ENCODE measurements at places on chromosomes 5 and 9.
A peak's percentile ranks its signal among the peaks of the same experiment; 100 is the strongest.

DNA sequence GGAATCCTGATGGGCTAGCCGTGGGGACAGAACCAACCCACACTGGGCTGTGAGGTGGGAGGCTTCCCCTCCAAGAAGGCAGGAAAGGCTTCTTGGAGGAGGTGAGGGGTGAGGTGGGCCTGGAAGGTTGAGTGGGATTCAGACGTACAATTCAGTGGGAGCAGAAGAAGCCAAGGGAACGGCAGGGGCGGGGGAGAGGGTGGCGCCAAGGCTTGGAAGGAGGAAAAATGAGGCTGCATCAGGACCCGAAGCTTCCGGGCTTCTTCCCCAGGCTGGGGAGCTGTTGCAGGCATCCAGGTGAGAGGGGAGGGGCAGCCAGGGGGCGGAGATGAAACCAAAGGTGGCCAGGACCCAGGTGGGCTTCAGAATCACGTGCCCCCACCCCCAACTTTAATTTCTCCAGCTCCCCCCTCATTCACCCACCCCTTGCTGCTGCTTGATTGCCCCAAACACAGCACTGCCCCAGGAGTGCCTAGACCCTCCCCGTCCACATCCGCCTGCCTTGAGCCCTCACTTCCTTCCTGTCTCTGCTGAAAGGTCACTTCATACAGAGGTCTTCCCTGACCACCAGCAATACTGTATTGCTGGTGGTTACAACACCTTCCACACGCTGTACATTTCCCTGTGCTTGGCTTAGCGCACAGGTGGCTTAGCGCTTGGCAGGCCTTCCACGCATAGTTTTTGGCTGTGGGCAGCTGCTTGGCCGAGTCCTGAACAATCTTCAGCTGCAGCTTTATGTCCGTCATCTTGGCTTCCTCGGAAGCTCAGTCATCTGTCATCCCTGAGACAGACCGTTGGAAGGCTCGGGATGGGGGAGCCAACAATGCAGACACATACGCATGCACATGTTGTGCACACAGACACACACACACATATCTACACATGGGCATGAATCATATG is 193.5 kb downstream of the RGS3 start:
- no peak for DNase-seq

GRCh38 chr5:17785774-17786173 is 151.5 kb downstream of the TAF11L14 start:
- no peak for DNase-seq

DNA sequence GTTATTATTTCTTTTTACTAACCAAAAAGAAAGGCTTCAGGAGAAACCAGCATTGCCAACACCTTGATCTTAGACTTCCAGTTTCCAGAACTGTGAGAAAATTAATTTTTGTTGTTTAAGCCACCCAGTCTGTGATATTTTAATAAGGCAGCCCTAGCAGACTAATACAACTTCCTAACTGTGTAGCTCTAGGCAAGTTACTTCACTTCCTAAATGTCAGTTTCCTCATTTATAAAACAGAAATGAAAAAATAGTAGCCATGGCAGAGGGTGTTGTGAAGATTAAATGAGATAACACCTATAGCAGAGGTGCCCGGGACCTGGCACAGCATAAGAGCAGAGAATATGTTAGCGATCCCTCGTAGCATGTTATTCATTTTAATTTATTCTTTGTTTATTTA is 66.6 kb upstream of the HAND1 start:
- DNase-seq, result no peak

DNA sequence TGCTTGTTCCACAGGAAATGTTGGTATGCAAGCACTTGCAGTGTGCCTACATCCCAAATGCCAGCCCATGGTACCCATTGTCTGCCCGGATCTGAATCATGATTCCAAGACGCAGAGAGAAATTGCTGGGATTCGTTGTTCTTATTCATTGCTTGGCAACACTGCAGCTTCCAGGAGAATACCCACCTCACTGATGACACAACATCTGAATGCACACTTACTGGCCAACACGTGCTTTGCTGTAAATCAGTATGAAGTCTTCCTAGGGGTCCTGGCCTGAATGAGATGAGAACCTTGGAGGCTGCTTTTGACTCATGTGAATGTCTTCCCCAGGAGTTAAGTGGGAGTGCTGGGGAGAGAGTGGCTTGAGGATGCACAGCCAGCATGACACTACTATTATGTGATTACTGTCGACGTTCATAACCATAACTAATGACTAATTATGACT is 11.6 kb downstream of the SRD5A1 start:
- DNase-seq, result peak; percentile 16

DNA sequence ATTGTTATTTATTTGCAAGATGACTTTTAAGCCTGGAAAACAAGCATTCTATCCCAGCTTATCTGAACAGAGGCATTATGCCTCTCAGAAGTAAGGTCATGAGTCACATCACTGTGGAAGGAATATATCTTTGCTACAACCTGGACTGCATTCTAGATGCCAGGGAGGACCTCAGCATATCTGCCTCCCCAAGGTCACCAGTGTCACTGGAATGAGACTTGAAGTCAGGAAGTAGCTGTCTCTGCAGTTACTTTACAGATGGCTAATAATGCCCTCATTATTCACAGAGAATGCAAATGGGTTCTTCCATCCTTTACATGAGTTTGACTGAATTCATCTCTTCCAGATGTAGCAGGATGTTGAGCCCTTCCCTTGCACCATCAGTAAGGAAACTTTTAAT is 4.4 kb upstream of the FAM13B start:
- no peak for DNase-seq

DNA sequence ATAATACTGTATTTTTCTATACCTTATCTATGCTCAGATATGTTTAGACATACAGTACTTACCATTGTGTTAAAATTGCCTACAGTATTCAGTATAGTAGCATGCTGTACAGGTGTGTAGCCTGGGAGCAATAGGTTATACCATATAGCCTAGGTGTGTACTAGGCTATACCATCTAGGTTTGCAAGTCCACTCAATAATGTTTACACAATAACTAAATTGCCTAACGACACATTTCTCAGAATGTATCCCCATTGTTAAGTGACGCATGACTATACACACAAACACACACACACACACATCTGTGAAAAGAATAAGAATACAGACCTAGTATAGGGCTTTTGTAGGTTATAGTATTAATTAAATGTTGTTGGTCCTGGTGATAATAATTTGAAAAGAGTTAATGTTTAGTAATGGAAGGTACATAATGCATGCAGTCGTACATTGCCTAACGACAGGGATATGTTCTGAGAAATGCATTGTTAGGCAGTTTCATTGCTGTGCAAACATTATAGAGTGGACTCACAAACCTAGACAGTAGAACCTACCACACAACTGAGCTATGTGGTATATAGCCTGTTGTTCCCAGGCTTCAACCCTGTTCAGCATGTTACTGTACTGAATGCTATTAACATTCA is 13.6 kb downstream of the TDRD7 start:
- DNase-seq, result no peak

GRCh38 chr9:3608011-3608410 is 82.2 kb upstream of the RFX3 start:
- no peak for DNase-seq

GRCh38 chr5:469752-470483 is 26.9 kb downstream of the EXOC3 start:
- no peak for DNase-seq

DNA sequence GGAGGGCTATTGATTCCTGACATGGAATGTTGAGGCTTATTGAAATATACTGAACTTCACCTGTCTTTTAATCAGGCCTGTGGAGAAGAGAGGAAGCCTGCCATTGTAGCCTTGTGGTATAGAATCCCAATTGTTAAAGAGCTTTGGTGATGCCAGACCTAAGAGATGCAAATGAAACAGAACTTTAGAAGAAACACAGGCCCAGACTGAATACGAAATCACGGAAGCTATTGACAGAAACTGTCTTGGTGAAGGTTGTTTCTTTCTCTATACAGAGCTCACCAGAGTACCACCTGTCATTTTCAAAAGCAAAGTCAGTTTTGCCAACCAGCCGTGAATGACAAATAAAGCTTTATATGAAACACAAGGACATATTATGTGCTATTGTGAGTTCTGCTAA is 660.3 kb downstream of the ISL1 start:
- DNase-seq, result no peak

DNA sequence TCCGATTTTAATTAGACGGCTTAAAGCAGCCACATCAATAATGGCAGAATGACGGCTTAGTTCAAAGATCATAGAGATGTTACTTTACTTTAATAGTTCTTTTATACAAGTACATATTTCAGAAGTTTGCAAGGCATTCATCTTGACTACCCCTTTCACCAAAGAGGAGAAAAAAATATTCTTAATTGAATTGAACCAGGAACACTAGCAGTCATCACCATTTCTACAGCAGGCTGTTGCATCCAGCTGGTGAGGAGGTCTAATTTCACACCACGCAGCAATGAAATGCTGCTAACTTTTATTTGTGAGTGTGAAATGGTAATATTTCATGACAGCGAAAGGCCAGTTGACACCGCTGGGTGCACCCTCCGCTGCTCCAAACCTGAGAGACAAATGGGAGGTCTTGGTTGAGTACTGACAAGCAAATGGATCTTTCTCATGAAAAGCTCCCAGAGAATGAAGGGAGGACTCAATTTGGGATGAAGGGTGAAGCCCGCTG is 322.2 kb downstream of the GLIS3 start:
- no peak for DNase-seq

DNA sequence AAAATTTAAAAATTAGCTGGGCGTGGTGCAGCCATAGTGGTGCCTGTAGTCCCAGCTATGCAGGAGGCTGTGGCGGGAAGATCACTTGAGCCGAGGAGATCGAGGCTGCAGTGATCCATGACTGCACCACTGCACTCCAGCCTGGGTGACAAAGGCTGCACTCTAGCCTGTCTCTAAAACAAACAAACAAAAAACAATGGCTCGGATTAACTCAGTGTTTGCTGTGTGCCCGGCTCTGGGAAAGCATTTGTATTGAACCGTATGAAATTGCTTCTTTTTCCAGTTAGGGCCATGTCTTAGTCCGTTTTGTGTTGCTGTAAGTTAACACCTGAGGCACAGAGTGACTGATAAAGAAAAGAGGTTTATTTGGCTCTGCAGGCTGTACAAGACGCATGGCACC is 62.6 kb downstream of the CFAP77 start:
- no peak for DNase-seq

DNA sequence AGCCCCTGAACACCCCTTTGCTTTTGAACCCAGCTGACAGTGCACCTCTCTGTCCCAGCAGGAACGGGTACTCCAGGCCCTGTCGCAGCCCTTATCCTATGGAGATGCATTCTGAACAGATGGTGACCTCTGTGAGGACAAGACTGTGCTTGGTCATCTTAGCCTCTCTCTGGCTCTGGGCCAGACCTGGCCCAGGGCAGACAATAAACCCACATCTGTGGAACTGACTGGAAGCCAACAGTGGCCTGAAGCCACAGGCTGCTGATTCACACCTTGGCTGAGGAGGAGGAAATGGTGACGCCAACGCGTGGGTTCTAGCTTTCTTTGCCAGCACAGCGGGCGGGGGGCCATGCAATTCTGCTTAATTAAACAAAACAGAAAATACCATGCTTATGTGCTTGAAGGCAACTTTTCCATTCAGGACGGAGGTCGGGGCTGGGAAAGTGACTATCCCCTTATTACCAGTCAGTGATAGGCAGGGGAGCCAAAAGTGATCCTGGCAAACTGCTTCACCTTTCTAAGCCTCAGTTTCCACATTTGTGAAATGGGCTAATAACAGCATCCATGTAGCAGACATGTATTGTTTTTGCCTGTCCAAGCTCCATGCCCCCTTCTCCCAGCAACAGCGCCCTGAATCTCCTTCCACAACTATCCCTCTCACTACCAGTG is 10.8 kb downstream of the SH3PXD2B start:
- DNase-seq, result peak; percentile 82

DNA sequence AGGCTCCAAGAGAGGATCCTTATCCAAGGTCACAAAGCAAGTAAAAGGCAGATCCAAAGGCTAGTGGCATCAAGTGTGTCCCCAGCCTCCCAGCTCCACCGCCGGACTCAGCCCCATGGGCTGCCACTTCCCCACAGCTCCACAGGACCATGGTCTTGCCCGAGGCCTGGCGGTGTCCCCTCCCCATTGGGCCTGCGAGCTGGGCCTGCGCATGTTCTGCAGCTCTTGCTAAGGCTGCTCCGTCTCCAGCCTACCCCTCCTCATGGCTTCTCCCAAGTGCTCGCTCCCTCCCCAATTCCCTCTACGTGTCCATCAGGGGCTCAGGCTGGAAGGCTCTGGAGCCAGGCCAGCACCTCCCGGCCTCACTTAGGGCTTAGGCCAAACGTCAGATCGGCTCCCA is 29.4 kb downstream of the DBH start:
- DNase-seq, result no peak

GRCh38 chr9:37921168-37921510 is 17.2 kb upstream of the SLC25A51 start:
- no peak for DNase-seq

- DNase-seq, result no peak
These were observed 40.8 kb upstream of the GLRX start for GRCh38 chr5:95863383-95863757.

DNA sequence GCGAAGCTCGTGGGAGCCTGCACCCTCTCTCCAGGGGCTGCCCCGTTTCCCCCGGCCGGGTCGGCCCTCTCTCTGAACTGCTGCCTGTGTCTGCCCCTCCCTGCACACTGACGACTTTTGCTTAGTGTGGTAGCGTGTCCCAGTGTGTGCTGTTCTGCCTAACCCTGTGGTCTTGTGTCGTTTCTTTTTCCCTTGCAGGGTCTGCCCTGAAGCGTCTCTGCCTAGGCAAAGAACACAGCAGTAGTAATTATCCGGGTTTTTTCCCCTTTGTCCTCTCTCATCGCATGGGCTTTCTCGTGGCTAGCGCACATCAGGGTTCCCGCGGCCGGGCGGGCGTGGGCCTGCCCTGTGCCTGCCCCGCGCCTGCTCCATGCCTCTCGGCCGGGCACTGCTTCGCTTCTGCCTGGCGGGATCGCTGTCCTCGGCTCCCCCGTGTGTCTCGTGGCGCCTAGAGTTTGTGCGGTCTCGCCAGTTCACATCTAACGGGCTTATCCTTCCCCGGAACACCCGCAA is 122.7 kb downstream of the WNK2 start:
- DNase-seq, result no peak

GRCh38 chr9:93090091-93090655 is 5.8 kb upstream of the CARD19 start:
- DNase-seq, result no peak

- DNase-seq, result no peak
These were observed 70.5 kb downstream of the MLLT3 start for GRCh38 chr9:20551835-20552234.

DNA sequence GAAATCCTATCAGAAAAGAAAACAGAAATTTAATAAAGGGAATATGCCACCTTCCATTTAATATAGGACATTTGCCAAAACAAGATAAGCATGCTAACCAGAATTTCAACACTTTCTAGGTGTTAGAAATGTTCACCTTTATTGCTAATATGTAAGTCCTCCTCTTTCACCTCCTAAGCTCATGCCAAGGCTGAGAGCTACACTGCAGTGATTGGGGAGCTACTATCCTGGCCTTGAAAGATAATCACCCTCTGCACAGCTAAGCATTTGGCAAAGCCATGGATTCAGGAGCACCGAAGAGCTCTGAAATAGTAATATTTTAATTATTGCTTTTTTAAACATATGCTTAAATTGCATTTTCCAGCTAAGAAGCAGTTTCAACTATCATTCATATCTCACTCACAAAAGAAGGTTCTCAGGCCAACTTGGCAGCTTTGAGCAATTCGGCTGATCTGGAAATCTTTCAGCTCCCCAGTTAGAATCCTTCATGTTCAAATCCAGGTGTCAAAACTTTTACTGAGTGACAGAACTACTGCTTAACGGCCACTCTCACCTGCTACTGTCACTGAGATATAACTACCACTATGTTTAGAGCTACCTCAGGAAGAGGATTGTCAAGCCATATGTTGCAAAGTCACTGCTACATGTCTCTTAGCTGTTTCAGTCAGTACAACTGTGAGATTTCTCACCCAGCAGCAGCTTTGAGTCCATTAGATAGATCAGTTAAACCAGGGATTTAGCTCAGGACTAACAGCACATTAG is 302.0 kb downstream of the NFIB start:
- no peak for DNase-seq
